ENCODE measurements at places on chromosomes 1 and 21. TPM values are rescaled to one million over a fixed set of nuclear protein-coding genes. Genes with fewer than 3 reads are reported as not detected.

DNA sequence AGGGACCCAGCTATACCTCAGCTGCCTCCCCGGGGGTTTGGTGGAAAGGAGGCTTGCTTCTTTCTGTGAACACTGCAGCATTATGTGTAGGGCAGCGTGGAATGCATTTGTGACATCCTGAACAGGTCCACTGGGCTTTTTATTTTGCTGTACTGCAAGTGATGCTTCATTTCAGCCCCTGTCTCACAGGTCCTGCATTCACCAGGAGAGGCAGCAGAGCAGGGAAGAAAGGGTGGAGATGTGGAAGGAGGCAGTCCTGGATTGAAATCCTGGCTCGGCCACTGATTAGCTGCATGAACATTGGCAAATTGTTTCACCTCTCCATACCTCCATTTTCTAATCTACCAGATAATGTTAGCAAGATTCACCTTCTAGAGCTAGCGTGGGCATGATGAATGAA is 77.9 kb upstream of the ZBTB18 start:
- DNase-seq, result no peak

DNA sequence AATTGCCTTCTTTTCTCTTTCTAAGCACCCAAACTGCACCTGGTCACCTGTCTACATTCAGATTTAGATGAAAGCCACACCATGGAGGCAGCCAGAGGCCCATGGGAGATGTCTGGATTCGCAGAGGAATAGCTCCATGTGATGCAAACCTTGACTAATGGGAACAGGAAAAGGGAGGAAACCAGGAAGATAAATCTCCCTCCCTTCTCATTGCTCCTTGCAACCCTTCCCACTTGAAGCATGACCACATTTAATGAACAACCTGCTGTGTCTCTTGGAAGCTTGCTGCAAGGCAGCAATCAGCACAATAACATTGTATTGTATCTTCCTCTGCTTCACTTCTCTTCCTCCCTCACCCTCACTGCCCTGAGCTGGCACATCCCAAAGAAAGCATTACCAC is 42.6 kb upstream of the KLF17 start:
- no peak for DNase-seq

- no peak for DNase-seq
These were observed 51.4 kb upstream of the ACTRT2 start for GRCh38 chr1:2969845-2970291.

The DMRTA2 gene
- polyA plus RNA-seq, result not detected

DNA sequence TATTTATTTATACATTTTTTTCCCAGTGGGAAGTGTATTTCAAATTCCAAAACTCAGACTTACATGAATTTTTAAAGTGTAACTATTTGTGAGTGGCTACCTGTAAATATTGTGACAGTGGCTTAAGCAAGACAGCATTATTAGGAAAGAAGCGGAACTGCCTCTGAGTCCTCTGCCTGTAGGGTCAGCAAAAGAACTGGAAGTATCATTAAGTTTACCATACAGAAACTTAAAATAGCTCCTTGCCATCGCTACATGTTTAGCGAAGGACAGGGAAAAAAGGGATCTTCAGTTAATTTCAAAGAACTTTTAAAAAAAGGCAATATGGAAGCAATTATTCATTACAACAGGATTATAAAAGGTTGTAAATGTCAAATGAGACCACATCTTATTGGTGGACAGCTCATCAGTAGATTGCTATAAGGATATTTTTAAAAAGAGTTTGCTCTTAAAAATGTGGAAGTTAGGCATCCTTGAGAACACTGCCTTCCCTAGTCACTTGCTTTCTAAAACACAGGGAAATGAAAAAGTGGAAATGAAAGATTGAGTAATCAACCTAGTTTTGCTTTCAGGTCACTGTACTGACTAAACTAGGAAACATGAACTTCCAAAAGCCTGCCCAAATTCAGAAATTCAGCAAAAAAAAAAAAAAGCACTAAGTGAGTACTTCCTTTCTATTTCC is 39.2 kb downstream of the NSL1 start:
- no peak for DNase-seq

The ZSWIM5 gene
- 6.5 TPM for polyA plus RNA-seq

DNA sequence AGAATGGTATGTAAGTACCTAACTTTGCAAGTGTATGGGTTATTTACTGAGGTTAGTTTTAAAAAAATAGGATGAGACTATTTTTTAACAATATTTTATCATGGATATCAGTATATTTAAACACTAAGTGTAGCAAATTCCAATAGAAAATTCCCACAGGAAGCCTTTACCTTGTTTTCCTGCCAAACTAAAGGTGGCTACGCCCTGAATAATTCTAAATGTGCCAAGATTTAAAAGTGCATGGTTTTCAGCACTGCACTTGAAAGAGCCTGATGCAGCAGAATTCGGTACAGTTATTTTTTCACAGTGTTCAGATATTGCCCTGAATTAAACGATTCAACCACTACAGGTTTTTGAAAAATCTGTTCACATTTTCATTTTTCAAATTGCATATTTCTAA is 1622.8 kb upstream of the B3GALT2 start:
- no peak for DNase-seq

DNA sequence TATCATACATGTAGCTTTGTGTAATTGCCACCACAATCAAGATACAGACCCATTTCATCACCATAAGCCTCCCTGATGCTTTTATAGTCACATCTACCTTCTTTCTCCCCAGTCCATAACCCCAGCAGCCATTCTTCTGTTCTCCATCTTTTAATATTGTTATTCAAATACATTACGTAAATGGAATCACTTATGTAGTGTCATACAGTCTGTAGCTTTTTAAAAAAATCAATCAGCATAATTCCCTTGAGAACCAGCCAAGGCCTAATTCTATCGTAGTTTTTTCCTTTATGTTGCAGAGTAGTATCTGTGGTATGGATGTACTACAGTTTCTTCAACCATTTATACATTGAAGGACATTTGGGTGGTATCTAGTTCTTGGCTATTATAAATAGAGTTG is 31.6 kb upstream of the WDR26 start:
- DNase-seq, result no peak

The S100B gene
- 4.1 TPM for polyA plus RNA-seq

The LRRC53 gene
- polyA plus RNA-seq, result not detected

- DNase-seq, result no peak
These were observed 78.0 kb downstream of the CD247 start for GRCh38 chr1:167440345-167440744.

GRCh38 chr21:42079008-42079938 is 8.2 kb downstream of the UMODL1 start:
- no peak for DNase-seq

DNA sequence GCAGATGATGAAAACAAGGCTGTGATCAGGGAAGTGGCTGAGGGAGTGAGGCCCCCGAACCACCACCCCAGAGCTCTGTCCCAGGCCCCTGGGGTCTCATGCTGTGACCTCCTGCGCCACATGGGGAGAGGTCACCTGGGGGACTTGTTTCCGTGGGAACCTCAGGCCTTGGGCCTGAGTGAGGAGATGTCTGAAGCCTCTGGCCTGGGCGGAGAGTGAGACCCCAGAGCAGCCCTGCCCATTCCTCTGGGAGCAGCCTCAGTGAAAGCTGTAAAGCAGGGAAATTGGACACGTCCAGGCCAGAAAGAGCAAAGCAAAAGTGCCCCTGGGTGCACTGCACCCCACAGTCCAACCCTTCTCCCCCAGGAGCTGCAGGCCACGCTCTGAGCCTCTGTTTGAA is 16.5 kb upstream of the NPHP4 start:
- no peak for DNase-seq

GRCh38 chr1:75723989-75724471 is 479 bp upstream of the ACADM start:
- peak; percentile 59 for DNase-seq

The NLRP3 gene
- 1.4 TPM for polyA plus RNA-seq

- no peak for DNase-seq
These were observed 137.1 kb downstream of the PIK3R3 start for GRCh38 chr1:45995298-45995697.

The KIF26B gene
- polyA plus RNA-seq, result 35.1 TPM

The ERG gene
- polyA plus RNA-seq, result 20.3 TPM

DNA sequence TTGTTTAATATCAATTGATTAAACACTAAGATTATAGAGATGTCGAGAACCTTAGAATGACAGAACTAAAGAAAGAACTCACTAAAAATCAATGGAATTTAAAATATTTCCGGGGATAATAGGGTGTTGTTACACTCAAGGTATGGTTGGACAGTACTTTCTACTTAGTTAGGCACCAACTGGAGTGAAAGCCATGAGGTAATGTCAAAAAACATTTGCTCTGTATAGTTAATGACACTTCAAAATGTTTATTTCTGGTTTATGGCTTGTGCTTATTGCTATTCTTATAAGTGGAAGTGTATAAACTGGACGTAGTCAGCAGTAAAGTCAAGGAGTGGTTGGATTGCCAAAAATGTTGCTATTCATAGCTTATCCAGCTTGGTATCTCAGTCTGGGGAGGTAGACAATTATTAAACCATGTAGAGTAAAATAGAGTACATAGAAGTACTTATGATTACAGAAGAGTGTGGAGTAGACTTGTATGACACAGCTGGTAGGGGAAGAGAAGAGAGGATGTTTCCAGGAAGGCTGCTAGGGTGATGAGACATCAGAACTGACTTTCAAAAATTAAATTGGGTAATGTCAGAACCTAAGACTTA is 56.5 kb upstream of the BMP8A start:
- DNase-seq, result no peak

The MYOG gene
- 0.14 TPM for polyA plus RNA-seq

- DNase-seq, result no peak
These were observed 193.2 kb upstream of the FOXD3 start for GRCh38 chr1:63129184-63129583.

The INSRR gene
- 1.5 TPM for polyA plus RNA-seq

- DNase-seq, result no peak
These were observed 7.1 kb downstream of the GIPC2 start for GRCh38 chr1:78052685-78053405.

The RNU1-2 gene
- not detected for polyA plus RNA-seq

DNA sequence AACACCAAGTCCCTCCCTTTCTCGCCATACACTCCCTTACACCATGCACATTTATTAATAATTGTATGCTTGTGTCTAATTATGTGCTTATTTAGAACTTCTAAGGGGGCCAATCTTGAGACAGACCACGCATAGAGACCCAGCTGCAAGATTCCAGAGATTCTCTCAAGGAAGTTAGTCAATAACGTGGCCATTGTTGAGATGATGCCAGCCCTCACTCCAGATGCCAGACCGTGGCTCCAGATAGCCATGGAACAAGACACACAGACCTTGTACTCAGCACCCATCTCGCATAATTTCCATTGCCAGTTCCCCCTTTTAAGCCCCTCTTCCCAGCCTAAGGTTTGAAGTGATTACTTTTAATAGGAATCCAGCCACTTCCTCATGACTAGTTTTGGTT is 62.4 kb downstream of the DIRAS3 start:
- no peak for DNase-seq

DNA sequence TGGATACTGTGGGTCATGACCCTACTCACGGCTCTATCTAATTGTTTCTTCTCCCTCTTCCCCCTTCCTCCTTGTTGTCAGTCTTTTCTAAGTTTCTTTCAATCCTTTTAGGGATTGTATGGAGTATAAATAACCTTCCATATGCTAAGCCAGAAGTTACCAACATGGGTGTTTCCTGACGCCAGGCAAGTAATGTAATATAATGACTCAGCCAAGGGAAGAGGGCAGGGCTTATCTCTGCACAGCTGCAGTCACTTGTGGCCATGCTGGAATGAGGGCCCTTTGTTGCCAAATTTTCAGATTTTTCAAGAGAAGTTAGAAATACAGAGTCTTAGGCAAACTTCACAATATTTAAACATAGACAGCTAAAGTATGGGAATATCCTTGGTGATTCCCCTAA is 194.6 kb downstream of the ST6GALNAC3 start:
- no peak for DNase-seq

DNA sequence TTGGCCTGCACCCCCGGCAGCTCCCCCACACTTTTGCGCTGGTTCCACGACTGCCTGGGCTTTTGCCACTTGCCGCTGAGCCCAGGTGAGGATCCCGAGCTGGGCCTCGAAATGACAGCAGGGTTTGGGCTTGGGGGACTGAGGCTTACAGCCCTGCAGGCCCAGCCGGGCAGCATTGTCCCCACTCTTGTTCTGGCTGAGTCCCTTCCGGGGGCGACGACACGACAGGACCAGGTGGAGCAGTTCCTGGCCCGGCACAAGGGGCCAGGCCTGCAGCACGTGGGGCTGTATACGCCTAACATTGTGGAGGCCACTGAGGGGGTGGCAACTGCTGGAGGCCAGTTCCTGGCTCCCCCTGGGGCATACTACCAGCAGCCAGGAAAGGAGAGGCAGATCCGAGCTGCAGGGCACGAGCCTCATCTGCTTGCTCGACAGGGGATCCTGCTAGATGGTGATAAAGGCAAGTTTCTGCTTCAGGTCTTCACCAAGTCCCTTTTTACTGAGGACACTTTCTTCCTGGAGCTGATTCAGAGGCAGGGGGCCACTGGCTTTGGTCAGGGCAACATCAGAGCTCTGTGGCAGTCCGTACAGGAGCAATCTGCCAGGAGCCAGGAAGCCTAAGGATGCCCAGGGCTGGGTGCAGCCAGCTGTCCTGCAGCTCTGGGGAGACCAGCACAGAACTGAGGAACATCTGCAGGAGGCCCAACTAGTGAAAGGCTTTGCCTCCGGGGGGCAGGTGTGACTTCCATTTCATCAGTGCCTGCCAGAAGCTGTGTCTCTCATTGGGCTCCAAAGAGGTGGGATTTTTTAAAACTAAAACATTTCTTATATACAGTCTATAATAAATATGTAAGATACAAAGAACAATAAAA is 1.2 kb downstream of the HPDL start:
- no peak for DNase-seq

- DNase-seq, result no peak
These were observed 19.9 kb downstream of the SOX13 start for GRCh38 chr1:204092632-204093420.

- DNase-seq, result no peak
These were observed 6.7 kb upstream of the WNT2B start for GRCh38 chr1:112501810-112502641.

- DNase-seq, result no peak
These were observed 1.2 kb upstream of the PAQR7 start for GRCh38 chr1:25876693-25877077.

The HSD3B1 gene
- 0.43 TPM for polyA plus RNA-seq

The KRTAP7-1 gene
- polyA plus RNA-seq, result not detected

- DNase-seq, result no peak
These were observed 12.6 kb downstream of the LRIF1 start for GRCh38 chr1:110951161-110951560.

DNA sequence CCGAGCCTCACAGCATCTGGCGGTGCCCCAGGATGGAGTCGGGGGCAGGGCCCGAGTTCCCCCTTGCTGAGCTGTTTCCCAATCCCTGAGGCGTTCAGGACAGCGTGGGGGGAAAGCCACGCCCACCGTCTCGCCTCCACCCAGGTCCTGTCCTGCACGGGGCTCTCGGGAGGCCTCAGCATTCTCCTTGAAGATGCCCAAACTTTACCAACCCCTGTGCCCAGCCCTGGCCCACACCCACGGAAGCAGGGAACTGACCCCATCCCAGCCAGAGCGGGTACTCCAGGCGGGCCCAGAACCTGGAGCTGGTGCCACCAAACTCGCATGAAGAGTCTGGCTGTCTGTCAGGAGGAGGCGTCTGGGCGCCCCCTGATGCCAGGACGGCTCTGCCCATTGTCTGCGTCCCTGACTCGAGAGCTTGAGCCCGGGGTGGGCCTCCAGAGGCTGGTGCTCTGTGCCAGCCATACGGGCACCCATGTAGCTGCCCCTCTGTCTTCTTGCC is 35.3 kb upstream of the POFUT2 start:
- no peak for DNase-seq

- DNase-seq, result no peak
These were observed 58.4 kb upstream of the LGALS8 start for GRCh38 chr1:236465231-236465958.

The SLC30A10 gene
- 0.07 TPM for polyA plus RNA-seq

The DIO1 gene
- polyA plus RNA-seq, result 10.7 TPM

GRCh38 chr1:54094001-54094729 is 40.8 kb downstream of the TCEANC2 start:
- DNase-seq, result no peak

The ZFYVE9 gene
- polyA plus RNA-seq, result 37.7 TPM

The CD247 gene
- polyA plus RNA-seq, result 0.49 TPM

Data from right renal pelvis (tissue), 4 donors.